GM23248 (cell line): ENCODE measurements at places on chromosomes 4 and X.
A peak's percentile ranks its signal among the peaks of the same experiment; 100 is the strongest.

GRCh38 chr4:147334478-147334877, 146.4 kb upstream of the EDNRA start:
- peak; percentile 20 for DNase-seq

- peak; percentile 100 for DNase-seq
These were observed 39.6 kb downstream of the CLCN3 start for GRCh38 chr4:169659716-169660670.

GRCh38 chrX:8027827-8028226, 100.6 kb upstream of the PNPLA4 start:
- DNase-seq: no peak

- DNase-seq: no peak
These were observed 551.8 kb upstream of the PABPC4L start for GRCh38 chr4:134753390-134753789.

GRCh38 chr4:84498935-84499623, at the start of gene NKX6-1:
TSS of gene NKX6-1 (minus strand) at chr4:84499292. CDS start at chr4:84498228, 1,064 bp downstream.
- peak; percentile 68 for DNase-seq

DNA sequence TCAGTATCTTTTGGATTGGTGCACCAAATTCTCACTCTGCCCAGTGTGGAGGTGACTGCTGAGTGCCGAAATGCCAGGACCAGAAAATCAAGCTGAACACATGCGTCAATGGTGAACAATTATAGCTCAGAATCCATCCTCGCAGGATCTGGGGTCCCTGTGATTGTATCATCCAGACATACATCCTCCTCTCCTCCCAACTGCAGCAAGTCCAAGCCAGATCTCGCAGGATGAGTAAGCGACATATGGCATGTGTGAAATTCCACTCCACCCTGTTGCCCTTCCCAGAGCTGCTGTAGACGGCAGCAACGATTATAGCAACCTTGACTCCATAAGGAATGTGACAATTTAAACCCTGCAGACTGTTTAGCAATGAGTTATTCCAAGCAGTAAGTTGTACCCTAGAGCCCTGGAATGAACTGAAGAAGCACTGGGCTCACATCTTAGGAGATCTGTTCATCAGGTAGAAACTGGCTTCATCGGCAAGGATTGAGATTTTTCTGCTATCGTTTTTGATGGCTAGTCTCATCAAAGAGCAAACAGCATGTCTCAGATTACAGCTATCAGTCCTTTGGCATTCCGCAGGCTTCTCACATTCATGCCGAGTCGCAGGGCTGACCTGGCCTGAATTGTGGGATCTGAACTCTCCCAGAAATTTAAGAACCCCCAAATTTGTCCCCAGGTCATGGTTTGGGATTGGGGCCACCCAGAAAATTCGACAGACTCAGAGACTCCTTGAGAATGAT, 35.5 kb upstream of the SORBS2 start:
- DNase-seq: peak; percentile 91

DNA sequence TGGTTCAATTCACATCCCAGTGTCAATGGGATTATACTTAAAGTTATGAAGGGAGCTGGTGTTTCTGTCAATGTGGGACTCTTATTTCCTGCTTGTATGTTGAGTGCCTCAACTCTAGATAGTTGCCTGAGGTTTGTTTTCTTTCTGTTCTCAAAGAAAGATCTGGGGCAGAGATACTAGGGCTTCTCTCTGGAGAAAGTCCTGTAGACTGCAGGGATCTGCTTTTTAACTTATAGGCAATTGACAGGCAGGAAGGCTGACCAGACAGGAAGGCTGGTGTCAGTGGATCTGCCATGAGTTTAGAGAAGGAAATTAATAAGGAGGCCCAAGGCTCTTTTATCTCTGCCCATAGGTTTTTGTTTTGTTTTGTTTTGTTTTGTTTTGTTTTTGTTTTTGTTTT, 64.0 kb upstream of the PRKX start:
- DNase-seq: no peak
